ENCODE measurements at places on chromosomes 3 and 15.

- DNase-seq, result no peak
Measured at GRCh38 chr3:169478566-169479313, 184.8 kb downstream of the MECOM start.

DNA sequence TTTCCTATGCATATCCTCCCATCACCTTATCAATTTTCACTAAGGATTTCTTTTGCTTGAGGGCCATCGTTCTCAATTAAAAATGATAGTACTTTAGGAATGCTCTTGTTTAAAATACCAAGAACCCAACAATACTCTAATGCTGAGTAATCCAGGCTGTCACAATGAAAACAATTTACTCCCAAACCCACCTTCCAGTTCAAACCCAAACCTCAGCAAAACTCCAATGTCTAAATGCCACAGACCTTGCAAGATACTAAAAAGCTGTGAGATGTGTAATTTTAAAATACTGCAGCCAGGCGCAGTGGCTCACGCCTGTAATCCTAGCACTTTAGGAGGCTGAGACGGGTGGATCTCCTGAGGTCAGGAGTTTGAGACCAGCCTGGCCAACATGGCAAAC is 889.8 kb downstream of the ROBO1 start:
- no peak for DNase-seq

DNA sequence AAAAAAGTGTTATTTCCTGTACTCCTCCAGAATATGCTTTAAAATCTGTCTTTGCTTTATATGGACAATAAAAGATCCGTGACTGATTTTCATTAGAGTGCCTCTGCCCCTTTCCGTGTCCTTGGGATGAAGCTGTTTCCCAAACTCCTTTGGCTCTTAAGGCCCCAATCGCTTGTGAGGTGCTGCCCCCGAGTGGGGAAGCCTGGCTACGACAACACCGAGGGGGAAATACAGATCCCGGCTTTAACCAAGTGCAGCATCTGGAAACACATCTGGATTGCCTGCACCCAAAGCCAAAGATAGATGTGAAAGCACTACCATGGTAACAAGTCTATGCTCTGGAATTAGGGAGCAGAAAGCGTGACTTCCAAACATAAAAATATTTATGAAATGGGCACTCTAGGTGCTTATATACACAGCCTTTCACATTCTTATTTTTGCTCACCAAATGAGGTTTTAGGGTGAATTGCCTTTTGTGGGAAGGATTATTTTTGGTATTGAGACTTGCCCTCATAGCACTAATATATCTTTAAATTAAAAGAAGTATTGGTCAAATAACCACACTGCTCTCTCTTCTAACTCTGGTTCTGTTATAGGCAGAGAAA is 40.6 kb upstream of the ADCY5 start:
- peak; percentile 70 for DNase-seq

- DNase-seq, result no peak
Measured at GRCh38 chr15:53807501-53807900, 48.0 kb upstream of the WDR72 start.

DNA sequence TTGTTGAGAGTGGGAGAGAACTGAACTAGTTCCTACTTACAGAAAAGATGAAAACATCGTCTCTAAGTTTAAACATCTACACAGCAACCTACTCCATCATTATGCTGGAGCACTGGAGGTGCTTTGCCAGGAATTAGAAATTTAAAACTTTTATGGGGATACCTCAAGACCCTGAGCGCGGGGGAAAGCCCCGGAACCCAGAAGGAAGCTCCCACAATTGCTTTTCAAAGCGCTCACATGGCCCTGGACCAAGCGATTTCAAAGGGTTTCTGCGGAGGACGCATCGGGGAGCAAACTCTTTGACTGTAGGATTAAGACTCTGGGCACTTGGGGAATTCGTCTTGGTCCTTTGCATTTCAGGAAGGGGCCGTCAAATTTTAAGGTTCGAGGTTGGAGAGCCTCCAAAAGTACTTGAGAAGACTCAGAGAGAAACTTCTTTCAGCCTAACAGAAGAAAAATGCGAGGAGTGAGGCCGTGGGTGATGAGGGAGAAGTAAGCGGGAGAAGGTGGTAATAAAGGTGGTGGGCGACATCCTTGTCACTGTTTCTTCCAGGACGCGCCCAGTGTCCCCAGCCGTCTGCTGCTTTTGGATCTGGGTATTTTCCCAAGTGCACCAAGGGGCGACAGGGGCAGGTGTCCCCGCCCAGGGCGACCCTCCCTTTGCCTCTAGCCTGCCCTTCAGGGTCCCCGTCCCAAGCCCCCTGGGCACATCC is 591 bp downstream of the PROK2 start:
- no peak for DNase-seq
